Ammon's horn (tissue), 1 donor: ENCODE measurements at places on chromosomes 3 and 15.
A peak's percentile ranks its signal among the peaks of the same experiment; 100 is the strongest.

- DNase-seq = no peak
Observed at GRCh38 chr15:99683000-99683670, 50.1 kb downstream of the LYSMD4 start.

DNA sequence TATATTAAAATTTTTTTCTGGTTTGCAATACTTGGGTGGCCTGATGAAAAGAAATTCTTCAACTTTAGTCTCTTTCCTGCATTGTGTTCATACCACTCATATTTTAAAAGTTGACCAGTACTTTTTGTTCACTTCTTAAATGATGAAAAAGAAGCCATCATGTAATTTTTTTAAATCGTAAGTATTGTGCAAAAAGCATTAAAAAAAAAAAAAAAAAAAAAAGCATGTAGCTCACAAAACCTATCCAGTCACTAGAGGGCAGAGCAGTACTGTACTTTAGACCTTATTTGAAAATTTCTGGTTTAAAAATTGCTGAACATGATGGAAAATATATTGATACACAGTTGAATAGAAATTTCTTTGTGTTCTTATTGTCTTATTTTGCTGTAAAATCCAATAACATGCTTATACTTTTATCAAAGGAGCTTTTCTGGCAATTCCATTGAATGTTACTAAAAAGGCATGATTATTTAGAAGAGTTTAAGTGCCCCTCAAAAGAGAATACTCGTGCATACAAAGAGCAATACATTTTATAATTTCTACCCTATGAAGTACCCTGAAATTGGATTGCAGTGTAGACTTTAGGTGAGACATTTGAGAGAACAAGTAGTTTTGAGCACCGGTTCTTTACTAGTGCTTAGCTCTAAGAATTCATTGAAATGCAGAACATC lies 137.7 kb downstream of the BBX start:
- peak; percentile 56 for DNase-seq

GRCh38 chr15:62128916-62129315 lies 36.2 kb downstream of the C2CD4B start:
- DNase-seq = no peak

DNA sequence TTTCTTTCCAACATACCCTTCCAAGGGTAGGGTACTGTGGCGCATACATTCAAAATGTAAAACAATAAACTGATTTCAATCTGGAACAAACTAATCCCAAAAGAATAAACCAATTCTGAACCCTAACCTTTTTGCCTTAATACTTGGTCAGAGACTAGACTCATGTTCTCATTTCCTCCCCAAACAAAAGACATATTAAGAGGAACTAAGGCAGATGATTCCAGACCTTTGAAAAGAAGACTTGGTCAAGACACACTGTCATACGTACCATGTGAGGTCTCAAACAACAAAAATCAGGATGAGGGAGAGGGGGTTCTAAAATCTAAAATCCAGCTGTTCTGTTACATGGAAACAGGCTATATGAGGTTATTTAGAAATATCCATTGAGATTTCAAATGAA lies 102.1 kb downstream of the RFTN1 start:
- DNase-seq = no peak

DNA sequence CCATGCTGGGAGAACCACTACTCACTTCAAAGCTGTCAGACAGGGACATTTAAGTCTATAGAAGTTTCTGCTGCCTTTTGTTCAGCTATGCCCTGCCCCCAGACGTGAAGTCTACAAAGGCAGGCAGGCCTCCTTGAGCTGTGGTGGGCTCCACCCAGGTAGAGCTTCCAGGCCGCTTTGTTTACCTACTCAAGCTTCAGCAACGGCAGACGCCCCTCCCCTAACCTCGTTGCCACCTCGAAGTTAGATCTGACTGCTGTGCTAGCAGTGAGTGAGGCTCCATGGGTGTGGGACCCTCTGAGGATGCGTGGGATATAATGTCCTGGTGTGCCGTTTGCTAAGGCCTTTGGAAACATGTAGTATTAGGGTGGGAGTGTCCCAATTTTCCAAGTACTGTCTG lies 276.7 kb downstream of the ZIC4 start:
- no peak for DNase-seq

GRCh38 chr3:188937389-188937788 lies 234.4 kb upstream of the TPRG1 start:
- DNase-seq = no peak

DNA sequence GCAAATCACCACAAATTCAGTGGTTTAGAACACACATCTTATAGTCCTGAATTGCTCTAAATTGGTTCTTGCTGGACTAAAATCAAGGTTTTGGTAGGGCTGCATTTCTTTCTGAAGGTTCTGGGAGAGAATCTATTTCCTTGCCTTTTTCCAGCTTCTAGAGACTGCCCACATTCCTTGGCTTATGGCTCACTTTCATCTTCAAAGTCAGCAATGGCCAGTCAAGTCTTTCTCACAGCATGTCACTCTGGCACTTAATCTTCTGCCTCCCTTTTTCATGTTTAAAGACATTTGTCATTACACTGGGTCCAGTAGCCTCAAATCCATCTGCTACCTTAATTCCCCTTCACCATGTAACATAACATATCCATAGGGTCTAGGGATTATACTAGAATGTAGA lies 149.0 kb downstream of the NEK10 start:
- no peak for DNase-seq

- no peak for DNase-seq
Observed at GRCh38 chr15:39429898-39430357, 151.0 kb upstream of the THBS1 start.

DNA sequence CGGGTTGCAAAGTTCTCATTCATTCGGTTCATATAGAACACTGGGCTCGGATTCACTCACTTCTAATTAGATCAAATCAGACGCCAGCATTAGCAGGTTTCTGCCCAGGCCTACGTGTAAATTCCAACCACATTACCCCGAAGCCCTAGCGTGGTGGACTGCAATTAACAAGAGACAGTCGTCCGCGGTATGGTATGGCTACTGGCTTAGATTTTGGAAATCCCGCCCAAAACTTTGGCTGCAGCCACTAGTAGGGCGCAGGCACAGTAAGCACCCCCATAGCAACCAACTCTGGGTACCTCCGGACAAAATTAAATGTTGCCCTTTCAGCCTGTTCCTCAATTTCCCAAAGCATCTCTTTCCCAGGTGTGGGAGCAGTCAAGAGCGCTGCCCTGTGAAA lies 771 bp downstream of the RARRES1 start:
- DNase-seq = no peak

DNA sequence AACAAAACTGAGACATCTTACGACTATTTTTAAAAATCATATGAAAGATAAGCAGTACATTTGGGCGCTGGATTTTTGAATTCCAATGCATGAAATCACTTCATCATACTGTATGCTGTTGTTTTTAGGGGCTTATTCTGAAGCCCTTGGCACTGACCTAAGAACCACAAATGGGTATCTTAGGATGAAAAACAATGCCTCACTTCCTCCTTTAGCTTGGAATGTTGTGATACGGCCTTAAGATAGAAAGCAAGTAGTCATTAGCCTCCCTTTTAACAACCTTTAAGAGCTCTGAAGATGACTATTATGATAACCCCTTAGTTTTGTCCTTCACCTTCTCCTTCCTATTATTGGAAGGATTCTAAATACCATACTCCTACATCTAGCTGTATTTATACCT lies 289.8 kb downstream of the ARPP21 start:
- DNase-seq = no peak

GRCh38 chr3:11544412-11545181 lies 99.1 kb downstream of the VGLL4 start:
- DNase-seq = no peak

DNA sequence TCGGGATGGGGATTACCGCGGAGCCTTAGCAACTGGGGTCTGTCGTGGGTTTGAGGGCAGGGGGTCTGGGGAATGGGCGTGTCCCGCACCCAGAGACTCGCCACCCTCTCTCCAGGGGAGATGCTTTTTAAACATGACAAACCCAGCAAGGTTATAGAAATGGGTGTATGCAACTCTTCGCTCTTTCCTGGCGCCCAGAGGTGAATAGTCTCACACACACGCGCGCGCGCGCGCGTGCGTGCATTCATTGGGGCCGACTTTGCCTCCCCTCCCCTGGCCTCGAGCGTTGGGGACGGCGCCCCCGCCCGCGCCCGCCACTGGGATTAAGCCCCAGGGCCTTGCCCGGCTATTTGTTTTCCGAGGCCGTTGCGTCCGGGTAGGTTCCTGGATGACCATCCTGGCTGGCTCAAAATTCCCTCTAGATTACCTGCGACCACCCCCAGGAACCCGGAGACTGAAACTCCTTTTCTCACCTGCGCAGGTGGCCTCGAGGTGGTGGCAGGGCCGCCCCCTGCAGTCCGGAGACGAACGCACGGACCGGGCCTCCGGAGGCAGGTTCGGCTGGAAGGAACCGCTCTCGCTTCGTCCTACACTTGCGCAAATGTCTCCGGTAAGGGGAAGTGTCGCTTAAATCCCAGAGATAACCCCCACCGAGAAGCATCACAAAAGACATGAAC lies 777 bp downstream of the GPR160 start:
- no peak for DNase-seq

DNA sequence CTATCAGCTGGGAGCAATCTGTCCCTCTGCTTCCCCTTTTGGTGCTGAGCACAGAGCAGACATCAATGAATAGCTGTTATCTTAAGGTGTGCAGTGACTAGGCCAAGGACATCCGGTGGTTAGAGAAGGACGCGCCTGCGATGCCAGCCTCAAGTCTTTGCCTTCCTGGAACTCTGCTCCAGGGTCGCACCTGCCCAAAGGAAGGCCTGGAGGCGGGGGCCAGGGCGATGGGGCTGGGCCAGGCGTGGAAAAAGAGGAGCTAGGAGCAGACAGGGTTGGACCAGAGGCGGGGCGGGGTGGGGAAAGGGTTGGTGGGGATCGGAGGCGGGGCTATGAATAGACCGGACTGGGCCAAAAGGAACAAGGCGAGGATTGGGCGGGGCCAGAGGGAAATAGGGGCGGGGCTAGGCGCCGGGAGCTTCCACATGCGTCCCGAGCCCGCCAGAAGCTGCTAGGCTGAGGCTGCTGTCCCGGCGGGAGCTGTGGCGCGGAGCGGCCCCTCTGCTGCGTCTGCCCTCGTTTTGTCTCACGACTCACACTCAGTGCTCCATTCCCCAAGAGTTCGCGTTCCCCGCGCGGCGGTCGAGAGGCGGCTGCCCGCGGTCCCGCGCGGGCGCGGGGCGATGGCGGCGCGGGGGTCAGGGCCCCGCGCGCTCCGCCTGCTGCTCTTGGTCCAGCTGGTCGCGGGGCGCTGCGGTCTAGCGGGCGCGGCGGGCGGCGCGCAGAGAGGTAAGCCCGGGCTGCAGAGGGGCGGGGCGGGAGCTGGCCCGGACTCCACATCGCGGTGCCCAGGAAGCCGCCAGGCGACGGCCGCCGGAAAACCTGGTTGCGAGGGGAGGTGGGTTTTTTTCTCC lies at the start of gene CHRNA5:
CHRNA5 (plus strand) TSS at position 424 of the 854 bp plus-strand sequence; CDS start at position 624, 200 bp downstream.
- peak; percentile 48 for DNase-seq

GRCh38 chr3:127674101-127674721 lies 1.5 kb downstream of the ABTB1 start:
- DNase-seq = no peak

- DNase-seq = no peak
Observed at GRCh38 chr3:11186771-11187191, 32.5 kb downstream of the HRH1 start.

GRCh38 chr15:79401301-79401700 lies 30.8 kb upstream of the MINAR1 start:
- DNase-seq = no peak

DNA sequence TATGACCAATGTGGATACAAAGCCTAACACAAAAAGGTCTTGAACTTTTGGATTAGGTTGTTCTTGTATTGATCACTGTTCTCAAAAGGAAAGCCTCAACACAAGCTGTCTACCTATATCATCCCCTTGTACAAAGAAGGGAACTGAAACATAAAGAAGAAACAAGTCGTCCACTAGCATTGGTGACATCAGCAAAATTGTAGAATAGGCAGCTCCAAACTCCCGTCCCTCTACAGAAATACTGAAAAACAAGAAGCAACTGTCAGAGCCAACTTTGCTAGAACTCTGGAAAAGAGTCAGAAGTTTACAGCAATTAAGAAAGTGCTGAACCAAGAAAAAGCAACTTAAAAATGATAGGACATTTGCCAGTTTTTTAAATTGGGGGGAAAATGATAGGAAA lies 7.5 kb upstream of the NR1I2 start:
- peak; percentile 45 for DNase-seq

DNA sequence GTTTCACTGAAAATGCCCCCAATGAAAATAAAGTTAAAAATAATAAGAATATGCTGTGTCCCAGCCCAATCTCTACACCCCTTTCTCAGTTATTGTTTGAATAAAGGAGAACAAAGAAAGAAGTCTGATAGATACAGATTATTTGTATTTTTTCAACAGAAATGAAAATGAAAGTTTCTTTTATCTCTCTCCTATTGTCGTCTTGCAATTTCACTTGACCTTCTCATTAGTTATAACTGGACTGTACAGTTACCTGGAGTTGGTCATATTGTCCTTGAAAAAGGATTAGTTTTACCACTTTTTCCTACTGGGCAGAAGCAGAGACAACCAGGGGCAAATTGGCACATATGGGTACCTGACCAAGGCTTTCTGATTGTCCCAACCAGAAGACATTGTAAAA lies 440.0 kb downstream of the PDCD6IP start:
- DNase-seq = no peak

DNA sequence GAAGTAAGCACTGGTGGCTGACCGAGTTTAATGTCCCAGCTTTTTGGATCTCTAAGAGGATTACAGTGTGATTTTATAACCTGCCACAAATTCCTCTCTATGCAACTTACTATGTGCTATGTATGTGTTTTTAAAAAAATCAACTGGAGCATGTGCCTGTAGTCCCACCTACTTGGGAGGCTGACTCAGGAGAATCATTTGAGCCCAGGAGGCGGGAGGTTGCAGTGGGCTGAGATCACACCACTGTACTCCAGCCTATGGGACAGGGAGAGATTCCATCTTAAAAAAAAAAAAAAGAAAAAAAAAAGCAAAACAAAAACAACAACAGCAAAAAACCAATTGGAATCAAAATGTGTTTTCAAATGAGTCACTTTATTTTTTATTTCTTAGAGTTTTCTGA lies 29.6 kb downstream of the DUT start:
- no peak for DNase-seq

GRCh38 chr15:85976102-85976501 lies 103.6 kb upstream of the AGBL1 start:
- DNase-seq = no peak

DNA sequence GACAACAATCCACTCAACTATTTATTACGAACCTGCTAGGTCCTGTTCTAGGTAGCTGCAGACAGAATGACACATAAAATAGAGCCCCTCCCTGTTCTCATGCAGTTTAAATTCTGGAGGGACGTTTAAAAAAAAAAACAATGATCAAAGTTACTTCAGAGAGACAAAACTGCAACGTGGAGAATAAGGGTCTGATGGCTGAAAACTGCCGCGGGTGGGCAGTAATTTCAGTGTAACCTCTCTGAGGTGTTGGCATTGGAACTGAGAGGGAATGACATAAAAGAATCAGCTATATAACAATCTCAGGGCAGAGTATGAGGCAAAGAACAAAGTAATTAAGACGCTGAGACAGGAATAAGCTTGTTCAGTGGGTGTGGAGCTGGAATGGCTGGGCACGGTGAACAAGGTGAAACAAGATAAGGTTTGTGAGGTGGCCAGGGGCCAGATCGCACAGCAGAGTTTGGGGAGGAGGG lies 19.5 kb downstream of the TBL1XR1 start:
- no peak for DNase-seq
